ENCODE measurements at places on chromosomes 11 and 22. TPM values are rescaled to one million over a fixed set of nuclear protein-coding genes. Genes with fewer than 3 reads are reported as not detected.

RASSF10 gene
- total RNA-seq, result 9.7 TPM

NCR3LG1 gene
- total RNA-seq, result 4.5 TPM

RAG1 gene
- 1.9 TPM for total RNA-seq

OR51B2 gene
- total RNA-seq, result not detected

DNA sequence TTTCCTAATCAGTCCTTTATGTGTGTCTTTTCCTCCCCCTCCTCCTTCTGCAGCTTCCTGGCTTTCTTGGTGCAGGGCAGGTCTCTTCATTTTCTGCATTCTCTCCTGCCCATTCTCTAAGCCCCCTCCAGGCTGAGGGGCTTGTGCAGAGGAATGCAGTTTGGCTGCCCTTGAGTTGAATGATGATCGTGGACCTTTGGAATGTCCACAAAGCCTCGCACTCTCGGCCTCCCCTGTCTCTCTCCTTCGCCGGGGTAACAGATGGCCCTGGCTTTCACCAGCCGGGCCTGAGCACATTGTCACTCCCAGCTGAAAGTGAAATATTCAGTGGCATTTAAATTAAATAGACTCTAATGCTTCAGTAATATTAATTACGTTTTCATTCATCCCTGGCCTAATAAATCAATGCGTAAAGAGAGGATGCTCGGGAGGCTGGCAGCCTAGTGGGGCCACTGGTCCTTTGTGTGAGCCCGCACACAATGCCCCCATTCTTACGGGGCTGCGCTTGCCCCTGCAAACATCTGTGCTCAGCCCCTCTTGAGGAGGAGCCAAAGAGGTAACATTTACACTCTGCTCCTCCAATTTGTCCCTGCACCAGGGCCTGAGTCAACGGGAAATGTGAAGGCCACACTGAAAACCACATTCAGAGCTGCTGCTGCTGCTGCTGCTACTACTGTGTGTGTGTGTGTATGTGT lies 64.9 kb upstream of the PAX6 start:
- H3K4me3 ChIP-seq, result no peak overlapping the region
- H3K4me1 ChIP-seq, result peaks cover under 1% of the 10 kb centered on the region
- H3K36me3 ChIP-seq, result no peaks in the 10 kb centered on the region
- no peak overlapping the region for H3K27ac ChIP-seq
- DNase-seq, result no peak
- no peaks in the 10 kb centered on the region for H3K27me3 ChIP-seq

DNA sequence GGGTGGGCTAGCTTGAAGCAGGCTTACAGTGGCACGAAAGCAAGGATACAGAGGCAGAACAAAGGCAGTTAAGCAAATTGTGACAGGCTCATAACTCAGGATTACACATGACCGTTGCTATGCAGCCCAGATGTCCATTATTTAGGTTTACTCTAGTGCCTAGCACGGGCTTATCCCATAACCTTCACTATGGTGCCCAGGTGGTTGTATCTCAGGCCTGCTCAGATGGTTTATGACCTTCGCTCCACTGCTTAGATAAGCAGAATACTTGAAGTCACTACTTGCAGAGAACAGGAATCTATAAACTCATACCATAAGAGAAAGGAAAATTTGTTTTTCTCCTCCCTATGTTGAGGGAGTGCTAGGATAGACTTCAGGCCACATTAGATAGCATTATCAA lies 9.0 kb downstream of the OR6M1 start:
- H3K36me3 ChIP-seq, result no peaks in the 10 kb centered on the region
- H3K27me3 ChIP-seq, result no peaks in the 10 kb centered on the region
- no peak overlapping the region for H3K4me3 ChIP-seq
- H3K27ac ChIP-seq, result no peak overlapping the region
- DNase-seq, result no peak
- no peaks in the 10 kb centered on the region for H3K4me1 ChIP-seq

GRCh38 chr11:94880216-94880615 lies 93.1 kb downstream of the CWC15 start:
- H3K4me3 ChIP-seq, result no peak overlapping the region
- peaks cover 4% of the 10 kb centered on the region for H3K4me1 ChIP-seq
- H3K27ac ChIP-seq, result no peak overlapping the region
- no peak for DNase-seq
- no peaks in the 10 kb centered on the region for H3K27me3 ChIP-seq

- H3K36me3 ChIP-seq, result no peaks in the 10 kb centered on the region
- H3K27ac ChIP-seq, result peak overlapping the region; percentile 30
- no peak overlapping the region for H3K4me3 ChIP-seq
- DNase-seq, result peak; percentile 43
Observed at GRCh38 chr11:73383249-73384124, 7.3 kb downstream of the RELT start.

- H3K36me3 ChIP-seq, result no peaks in the 10 kb centered on the region
- no peaks in the 10 kb centered on the region for H3K4me1 ChIP-seq
- no peaks in the 10 kb centered on the region for H3K27me3 ChIP-seq
- peak; percentile 56 for DNase-seq
- no peak overlapping the region for H3K4me3 ChIP-seq
Observed at GRCh38 chr11:36409152-36409816, 100.8 kb downstream of the TRAF6 start.

DNA sequence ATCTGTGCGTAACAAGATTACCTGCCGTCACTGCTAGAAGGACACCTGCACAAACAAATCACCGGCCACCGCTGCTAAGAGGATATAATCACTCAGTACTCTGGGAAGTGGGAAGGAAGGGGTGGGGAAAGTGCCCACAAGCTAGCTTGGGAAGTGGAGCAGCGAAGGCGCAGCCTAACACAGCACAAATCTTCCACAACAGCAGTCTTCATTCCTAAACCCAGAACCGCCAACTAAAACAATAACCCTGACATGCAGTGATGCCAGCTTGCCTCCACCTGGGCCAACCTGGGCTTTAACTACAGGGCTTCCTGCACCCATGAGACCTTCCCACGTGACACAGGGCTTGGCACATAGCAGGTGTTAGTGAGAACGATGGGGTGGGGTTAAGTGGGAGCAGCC lies 5.1 kb downstream of the DGCR2 start:
- H3K36me3 ChIP-seq, result no peaks in the 10 kb centered on the region
- H3K4me1 ChIP-seq, result peaks cover 20% of the 10 kb centered on the region
- DNase-seq, result no peak
- H3K27ac ChIP-seq, result no peak overlapping the region
- no peaks in the 10 kb centered on the region for H3K27me3 ChIP-seq
- no peak overlapping the region for H3K4me3 ChIP-seq

- H3K36me3 ChIP-seq, result no peaks in the 10 kb centered on the region
- no peak overlapping the region for H3K27ac ChIP-seq
- H3K27me3 ChIP-seq, result no peaks in the 10 kb centered on the region
- no peaks in the 10 kb centered on the region for H3K4me1 ChIP-seq
Observed at GRCh38 chr11:69231466-69232018, 62.4 kb upstream of the MYEOV start.

- H3K27ac ChIP-seq, result no peak overlapping the region
- H3K4me1 ChIP-seq, result no peaks in the 10 kb centered on the region
- no peaks in the 10 kb centered on the region for H3K27me3 ChIP-seq
- H3K4me3 ChIP-seq, result no peak overlapping the region
- DNase-seq, result peak; percentile 32
- H3K36me3 ChIP-seq, result no peaks in the 10 kb centered on the region
Observed at GRCh38 chr11:73249853-73250783, 22.0 kb upstream of the P2RY6 start.

- no peaks in the 10 kb centered on the region for H3K36me3 ChIP-seq
- peak; percentile 86 for DNase-seq
- H3K27me3 ChIP-seq, result no peaks in the 10 kb centered on the region
- peak overlapping the region; percentile 30 for H3K27ac ChIP-seq
- peak overlapping the region; percentile 82 for H3K4me3 ChIP-seq
Observed at GRCh38 chr22:18023509-18024275, 669 bp downstream of the MICAL3 start.

DNA sequence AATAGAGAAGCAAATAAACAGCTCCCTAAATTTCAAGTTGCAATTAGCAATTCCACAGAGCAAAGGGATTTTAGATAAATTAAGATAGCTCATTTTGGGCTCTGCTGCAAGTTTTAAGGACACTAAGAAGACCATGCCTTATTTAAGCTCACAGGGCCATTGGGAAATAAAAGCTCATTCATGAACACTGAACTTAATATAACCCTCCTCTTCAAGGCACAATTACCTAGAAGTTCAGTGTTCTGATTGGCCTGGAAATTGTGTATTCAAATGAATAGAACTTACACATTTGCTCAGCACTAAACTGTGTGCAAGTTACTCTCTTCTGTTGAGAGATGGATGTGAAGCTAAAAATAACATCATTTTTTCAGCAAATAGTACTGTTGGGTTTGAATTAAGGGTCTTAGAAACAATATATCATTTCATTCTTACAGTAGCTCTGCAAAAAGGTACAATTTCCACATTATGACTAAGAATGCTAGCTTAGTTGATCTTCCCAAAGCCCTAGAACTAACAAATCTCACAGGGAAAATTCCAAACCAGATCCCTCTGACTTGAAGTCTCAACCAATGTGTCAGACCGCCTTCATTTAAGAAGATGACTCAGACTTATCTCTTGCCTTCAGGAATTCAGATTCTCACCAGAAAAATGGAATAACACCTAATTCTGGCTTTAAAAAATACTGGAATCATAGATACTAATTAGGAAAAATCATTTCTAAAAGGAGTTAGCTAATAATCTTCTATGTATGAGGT lies 87.4 kb upstream of the LRRC55 start:
- no peaks in the 10 kb centered on the region for H3K27me3 ChIP-seq
- H3K4me1 ChIP-seq, result no peaks in the 10 kb centered on the region
- H3K36me3 ChIP-seq, result no peaks in the 10 kb centered on the region
- DNase-seq, result no peak
- no peak overlapping the region for H3K4me3 ChIP-seq
- no peak overlapping the region for H3K27ac ChIP-seq

GRCh38 chr11:33957304-33957917 lies 65.5 kb upstream of the LMO2 start:
- no peak for DNase-seq
- no peaks in the 10 kb centered on the region for H3K27me3 ChIP-seq
- no peak overlapping the region for H3K4me3 ChIP-seq
- no peak overlapping the region for H3K27ac ChIP-seq

DNA sequence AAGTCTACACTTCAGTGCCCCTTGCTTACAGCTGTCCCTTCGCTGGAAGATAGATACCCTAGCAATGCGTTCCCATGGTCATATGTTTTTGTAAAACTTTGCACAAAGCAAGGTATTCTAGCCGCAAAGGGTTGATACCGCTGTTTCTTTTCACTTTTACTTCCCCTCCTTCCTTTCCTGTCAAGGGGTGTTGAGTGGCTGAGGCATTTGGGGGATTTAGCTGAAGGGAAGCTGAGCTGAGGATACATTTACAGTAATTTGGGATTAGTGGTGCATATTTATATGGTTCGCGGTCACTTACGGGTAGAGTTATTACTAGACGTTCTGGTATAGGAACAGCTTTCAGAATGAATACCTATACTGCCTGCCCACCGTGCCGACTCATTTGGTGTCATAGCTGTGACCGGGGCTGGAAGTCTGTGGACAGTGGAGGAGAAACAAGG lies 86.9 kb upstream of the WNT11 start:
- no peak overlapping the region for H3K27ac ChIP-seq
- no peak for DNase-seq
- H3K27me3 ChIP-seq, result peaks cover 3% of the 10 kb centered on the region
- no peak overlapping the region for H3K4me3 ChIP-seq
- no peaks in the 10 kb centered on the region for H3K36me3 ChIP-seq

Data from kidney (tissue), 22 donors.